ENCODE measurements at places on chromosomes 4 and X.

GRCh38 chr4:151991884-151992167, 231.0 kb upstream of the GATB start:
- DNase-seq = no peak

GRCh38 chr4:156523991-156524390, 447.6 kb downstream of the PDGFC start:
- no peak for DNase-seq

DNA sequence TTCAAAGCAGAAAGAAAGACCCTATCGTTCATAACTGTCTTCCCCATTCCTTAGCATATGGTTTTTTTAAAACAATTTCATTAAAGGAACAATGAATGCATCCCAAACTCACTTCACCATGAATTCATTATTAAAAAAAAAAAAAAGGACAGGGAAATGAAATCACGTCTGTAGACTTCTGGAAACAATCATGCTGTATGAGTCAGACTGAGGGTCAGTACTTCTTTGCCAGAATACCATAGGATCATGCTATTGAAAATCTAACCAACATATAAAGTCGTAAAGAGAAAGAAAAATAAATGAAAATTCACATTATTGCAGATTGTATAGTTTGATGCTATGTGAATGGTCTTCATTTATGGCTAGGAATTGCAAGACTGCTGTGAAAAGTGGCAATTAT, 144.4 kb downstream of the PCDH18 start:
- peak; percentile 90 for DNase-seq

- DNase-seq = no peak
Observed at GRCh38 chr4:150990993-150991392, 24.1 kb downstream of the LRBA start.

- DNase-seq = no peak
Observed at GRCh38 chr4:27040356-27040755, 179.7 kb downstream of the STIM2 start.

DNA sequence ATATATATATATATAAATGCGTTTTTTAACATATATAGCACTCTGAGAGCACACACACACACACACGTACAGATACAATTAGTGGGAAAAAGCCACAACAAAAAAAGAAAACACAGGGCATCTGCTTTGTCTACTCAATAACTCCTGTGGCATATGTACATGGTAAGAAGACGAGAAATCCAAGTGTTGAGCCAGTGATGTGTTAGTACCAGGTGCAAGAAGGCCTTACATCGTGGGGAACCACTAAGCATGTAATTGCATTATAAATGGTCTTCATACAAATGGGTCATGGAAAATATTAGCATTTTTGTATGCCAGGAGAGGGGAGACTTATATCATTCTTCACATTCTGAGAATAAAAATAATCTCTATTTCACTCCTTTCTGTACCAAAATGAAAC, 62.7 kb upstream of the FAM47B start:
- no peak for DNase-seq

- DNase-seq = peak; percentile 17
Observed at GRCh38 chrX:122238801-122239200, 945.3 kb upstream of the GRIA3 start.

- no peak for DNase-seq
Observed at GRCh38 chrX:54909941-54910340, 10.7 kb upstream of the TRO start.

GRCh38 chr4:65391814-65392213, 278.5 kb downstream of the EPHA5 start:
- DNase-seq = no peak

- no peak for DNase-seq
Observed at GRCh38 chr4:126182336-126182735, 867.6 kb downstream of the FAT4 start.

GRCh38 chrX:107619885-107620322, 8.4 kb upstream of the PRPS1 start:
- DNase-seq = no peak

GRCh38 chrX:27633328-27633727, 43.2 kb downstream of the DCAF8L2 start:
- no peak for DNase-seq

DNA sequence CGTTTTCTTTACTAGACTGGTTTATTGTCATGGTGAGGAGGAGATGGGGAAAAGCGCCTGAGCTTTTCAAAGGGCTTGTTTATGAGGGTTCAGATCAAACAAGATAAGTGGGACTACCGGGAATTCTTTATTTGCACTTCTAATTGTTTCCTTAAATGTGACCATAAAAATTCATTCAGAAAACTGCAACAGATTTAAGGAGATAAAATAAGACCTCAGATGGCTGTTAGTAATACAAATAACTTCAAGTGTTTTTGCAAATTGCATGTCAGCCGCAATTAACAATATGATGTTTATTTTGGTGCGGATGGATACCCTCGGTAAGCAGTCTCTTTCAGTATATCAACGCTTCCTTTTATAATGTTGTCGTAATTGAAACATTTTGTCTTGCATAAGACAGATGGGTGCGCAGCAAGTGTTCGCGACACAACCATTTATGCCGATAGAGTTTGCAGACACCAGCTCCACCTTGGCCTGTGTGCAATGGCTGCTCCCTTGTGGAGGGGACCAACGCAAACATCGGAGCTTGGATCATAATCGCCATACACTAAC, 151.0 kb downstream of the C4orf33 start:
- no peak for DNase-seq

GRCh38 chrX:150306002-150306401, 57.1 kb upstream of the MAMLD1 start:
- no peak for DNase-seq

- peak; percentile 19 for DNase-seq
Observed at GRCh38 chrX:19566359-19567222, 51.3 kb upstream of the MAP3K15 start.

- peak; percentile 18 for DNase-seq
Observed at GRCh38 chrX:73262991-73263390, 48.3 kb upstream of the NAP1L2 start.

DNA sequence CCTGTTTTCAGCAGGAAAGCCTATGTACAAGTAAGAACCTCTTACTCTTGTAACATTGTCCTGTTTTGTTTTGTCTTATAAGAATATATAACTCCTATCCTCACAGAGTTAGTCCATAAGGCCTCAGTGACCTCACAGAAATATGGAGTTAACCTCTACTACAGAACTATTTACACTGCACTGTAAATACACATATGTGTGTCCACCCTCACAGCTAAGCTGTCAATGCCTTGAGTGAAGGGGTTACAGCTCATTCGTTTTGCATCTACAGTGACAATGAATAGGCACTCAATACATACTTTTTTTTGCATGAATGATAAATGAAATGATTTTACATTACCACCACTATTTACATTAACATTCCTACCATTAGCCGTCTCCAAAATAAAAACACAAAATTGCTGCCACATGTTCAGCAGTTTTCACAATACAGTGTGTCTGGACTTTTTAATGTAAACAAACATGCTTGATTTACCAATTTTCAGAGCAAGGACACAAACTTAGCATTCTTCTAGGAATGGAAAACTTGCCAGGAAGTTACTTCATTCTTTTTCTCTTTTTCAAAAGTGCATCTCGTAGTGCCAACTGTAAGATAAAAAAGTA, 9.5 kb upstream of the NAAA start:
- DNase-seq = no peak

GRCh38 chrX:20225488-20225833, 41.2 kb downstream of the RPS6KA3 start:
- no peak for DNase-seq

DNA sequence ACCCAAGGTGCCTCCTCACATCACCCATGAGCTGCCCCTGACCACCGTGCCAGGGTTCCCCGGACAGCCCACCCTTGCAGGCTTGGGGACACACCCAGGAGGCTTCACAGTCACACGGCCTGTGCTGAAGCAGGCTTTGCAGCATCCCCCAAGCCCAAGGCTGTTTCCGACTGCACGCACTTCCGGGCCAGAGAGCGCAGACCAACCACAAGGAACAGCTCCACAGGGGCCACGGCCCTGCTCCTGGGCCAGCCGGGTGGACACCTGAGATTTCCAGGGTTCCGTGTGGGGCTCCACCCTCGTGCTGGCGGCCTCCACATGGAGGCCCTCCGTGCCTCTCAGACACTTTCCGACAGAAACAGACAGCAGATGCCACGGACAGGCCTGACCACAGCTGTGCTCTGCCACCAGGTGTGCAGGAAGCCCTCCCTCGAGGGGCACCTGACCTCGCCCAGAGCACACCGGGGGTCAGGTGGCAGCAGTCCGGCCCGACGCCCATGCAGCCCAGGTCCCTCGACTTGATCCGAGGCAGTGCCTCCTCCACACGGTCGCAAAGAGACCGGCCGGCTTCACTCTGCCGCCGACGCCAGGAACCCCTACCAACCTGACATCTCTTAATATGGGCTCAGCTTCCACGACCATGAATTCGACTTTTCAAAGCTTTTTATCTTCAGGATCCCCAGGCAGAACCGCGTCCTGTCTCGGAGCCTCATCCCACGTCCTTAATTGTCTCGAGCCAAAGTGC, 8.0 kb downstream of the CTBP1 start:
- DNase-seq = no peak

DNA sequence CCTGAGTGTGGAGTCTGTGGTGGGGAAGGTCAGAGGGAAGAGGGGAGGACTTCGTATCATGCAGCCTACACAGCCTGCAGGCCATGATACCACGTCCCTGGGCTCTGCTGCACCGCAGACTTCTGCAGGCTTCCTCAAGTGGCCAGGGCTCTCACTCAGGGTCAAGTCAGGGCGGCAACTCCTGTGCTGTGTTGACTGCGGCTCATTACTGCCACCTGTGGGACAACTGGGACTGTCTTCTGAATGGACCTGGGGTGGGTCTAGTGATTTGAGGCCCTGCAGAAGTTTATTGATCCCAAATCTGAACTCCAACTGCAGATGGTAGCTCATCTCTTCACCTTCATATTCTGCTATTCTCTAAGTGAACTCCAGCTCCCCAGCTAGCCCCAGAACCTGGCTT, 167.1 kb downstream of the NSUN7 start:
- DNase-seq = peak; percentile 57

Measured in fibroblast of mammary gland (primary cell).